Right ventricle myocardium inferior (tissue), 1 donor: ENCODE measurements at places on chromosomes 4 and X. TPM values are rescaled to one million over a fixed set of nuclear protein-coding genes. Genes with fewer than 3 reads are reported as not detected.

Gene PACRGL
- total RNA-seq = 8.2 TPM

Gene TCEAL7
- total RNA-seq = 3.1 TPM

Gene POLN
- 2.0 TPM for total RNA-seq

Gene BRCC3
- total RNA-seq = 16.5 TPM

Gene HEPH
- 8.0 TPM for total RNA-seq

Gene POU3F4
- total RNA-seq = not detected

Gene TRAPPC2
- total RNA-seq = 7.1 TPM

Gene CCNB3
- 0.41 TPM for total RNA-seq

Gene CLDN24
- total RNA-seq = not detected

Gene JCHAIN
- 6.5 TPM for total RNA-seq

Gene IRAK1
- total RNA-seq = 38.6 TPM

Gene HHIP
- total RNA-seq = not detected

Gene CBR4
- total RNA-seq = 19.4 TPM

Gene KIAA1210
- total RNA-seq = not detected

GRCh38 chr4:100312615-100313350 lies 122.5 kb upstream of the DDIT4L start:
- DNase-seq = no peak

- DNase-seq = no peak
Measured at GRCh38 chr4:87209182-87209581, 11.2 kb downstream of the KLHL8 start.

DNA sequence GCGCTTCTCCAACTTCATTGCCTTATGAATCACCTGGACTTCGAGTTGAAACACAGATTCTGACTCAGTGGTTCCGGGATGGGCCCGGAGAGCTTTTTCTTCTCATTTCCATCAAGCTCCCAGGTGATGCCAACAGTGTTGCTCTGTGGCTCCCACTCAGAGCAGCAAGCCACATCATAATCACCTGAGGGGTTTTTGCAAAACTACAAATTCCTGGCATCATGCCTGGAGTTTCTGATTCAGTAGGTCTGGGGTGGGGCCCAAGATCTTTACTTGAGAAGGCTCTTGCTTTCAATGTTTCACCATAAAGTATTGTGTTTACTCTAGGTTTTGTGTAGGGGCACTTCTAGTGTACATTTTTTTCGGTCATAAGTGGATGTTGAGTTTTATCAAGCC lies 7.0 kb downstream of the MTM1 start:
- no peak for DNase-seq

GRCh38 chrX:41522081-41522480 lies 74.9 kb downstream of the NYX start:
- DNase-seq = no peak

DNA sequence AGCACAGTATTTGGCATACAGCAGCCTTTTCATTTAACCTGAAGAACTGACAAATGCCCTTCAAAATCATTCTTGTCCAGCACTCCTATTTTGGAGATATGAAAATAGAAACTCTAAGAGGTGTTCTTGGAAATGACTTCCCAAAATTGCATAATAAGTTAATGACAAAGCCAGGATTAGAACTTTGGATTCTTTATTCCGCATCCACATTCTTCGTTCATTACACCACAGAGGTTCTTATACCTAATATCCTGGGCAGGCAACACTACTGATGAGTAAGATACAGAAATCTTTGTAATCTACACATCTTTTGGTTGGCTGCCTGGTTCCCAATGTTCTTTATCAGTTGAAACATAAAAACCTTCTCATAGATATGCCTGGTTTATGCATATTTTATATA lies 5.9 kb downstream of the COL25A1 start:
- no peak for DNase-seq

DNA sequence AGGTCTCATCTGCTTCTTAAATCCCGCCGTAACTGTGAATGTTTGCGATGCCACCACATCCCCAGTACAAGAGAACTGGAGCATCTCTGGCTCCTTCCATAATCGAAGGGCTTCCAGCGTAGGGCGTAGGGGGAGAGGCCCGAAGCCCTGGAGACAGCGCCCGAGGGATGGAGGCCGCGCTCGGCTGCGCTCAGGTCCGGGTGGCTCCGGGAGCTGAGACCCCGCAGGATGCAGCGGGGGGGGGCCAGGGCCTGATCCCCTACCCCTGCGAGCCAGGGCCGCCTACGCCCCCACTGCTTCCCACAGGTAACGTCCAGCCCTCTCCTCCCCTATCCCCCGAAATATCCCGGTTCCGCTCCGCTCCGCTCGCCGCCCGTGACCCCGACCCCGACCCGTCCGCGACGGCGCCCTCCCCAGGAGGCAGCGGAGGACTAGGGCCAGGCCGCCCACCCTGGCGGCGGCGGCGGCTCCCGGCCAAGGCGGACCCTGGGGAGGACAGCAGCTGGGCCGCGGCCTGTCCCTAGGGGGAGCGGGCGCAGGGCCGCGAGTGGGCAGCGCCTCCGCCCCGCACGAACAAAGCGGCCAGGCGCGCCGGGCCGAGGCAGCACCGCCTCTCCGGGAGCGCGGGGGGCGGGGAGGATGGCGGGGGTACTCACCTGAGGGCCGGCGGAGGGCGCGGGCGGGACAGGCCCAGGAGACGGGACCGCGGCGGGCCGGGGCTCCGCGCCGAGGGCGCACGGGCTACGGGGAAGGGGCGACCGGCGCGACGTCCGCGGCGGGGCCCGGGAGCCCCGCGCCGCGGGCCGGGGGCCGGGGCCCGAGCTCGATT lies 723 bp downstream of the WDFY3 start:
- DNase-seq = peak; percentile 75

GRCh38 chr4:26407476-26407875 lies 82.8 kb downstream of the CCKAR start:
- no peak for DNase-seq

DNA sequence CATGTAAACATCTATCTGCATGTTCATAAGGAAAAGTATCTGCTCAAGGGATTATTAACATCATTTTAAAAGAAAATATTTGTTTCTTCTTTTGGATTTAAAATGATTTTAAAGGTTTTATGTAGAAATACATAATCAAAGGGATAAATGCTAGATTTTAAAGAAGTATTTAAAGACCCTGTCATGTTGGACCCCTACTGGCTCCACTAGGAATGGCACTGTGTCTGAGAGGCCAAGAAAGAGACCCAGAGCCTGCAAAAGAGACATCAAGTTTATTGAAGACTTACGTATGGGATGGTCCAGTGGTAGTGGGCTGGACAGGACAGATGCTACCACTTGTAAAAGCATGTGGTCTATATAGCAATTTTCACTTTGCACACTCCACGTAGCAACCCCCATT lies 78.7 kb upstream of the PCDH18 start:
- no peak for DNase-seq

DNA sequence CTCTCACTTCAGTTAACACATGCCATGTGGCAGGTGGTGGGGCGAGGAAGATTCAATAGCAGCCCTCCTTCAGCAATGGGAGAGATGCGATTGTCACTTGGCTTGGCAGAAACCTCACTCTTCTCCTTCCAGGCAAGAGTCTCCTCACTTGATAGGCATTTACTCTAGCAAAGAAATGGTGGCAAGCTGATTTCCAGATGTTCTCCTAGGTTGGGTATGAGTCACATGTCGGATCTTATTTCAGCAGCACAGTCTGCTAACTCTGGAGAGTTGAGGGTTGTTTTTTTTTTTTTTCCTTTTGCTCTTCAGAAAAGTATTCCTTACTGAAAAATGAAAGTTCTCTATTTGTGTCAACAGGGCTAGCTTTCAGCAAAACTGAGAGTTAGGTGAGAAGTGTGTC lies 119.5 kb upstream of the CHRDL1 start:
- peak; percentile 23 for DNase-seq

DNA sequence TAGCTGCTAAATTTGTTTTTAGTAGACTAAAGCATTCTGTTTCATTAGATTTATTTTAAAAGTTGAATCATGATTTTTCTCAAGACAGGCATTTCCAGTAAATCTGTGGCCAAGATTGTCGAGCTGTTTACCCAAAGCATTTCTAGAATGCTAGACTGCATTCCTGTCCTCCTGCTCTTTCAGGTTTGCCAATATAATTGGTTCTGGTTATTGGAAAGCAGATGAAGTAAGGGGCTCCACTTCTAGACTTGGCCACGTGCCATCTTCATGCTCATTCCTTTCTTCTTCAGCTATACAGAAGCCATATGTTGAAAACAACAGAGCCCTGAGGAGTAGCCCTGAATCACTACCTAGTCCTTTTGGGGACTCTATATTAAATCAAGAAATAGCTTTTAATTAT lies 62.5 kb downstream of the PGRMC2 start:
- DNase-seq = no peak

DNA sequence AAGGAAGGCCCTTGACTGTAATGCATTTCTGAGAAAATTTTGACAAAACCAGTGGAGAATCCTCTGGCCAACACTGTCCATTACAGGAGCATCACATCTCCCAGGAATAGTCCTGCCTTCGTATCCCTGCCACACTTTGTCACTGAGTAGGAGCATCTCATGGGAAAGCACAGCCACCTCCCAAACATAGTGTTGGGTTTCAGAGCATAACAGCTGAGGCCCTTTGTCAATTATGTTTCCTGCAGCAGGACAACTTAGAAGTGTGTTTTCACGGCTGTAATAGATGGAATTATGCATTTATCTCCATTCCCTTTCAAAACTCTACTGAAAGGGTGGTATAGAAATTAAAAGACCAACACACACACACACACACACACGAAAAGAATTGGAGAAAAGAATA lies 91.1 kb upstream of the SMAD1 start:
- DNase-seq = no peak

- DNase-seq = no peak
Measured at GRCh38 chr4:81566161-81566591, 94.5 kb upstream of the RASGEF1B start.

DNA sequence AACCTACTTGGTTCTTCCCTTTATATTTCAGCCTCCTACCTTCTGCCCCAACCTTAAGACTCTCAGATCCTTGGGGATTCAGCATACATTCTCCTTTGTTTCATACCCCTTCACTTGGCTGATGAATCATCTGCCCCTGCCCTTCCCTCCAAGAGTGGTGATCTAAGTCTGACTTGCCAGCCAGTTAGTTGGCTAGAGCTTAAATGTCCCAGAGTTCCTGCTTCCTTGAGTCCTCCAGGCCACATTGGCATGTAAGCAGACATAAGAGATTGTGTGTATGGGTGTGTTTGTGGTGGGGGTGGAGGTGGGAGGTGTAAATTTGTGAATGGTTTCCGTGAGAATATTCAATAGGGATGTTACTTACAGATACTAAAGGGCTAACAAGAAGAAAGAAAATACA lies 3.7 kb upstream of the TEX13D start:
- no peak for DNase-seq

GRCh38 chr4:172953896-172954568 lies 214.6 kb upstream of the GALNT7 start:
- no peak for DNase-seq

- peak; percentile 37 for DNase-seq
Measured at GRCh38 chr4:8910822-8911315, 39.2 kb upstream of the HMX1 start.

DNA sequence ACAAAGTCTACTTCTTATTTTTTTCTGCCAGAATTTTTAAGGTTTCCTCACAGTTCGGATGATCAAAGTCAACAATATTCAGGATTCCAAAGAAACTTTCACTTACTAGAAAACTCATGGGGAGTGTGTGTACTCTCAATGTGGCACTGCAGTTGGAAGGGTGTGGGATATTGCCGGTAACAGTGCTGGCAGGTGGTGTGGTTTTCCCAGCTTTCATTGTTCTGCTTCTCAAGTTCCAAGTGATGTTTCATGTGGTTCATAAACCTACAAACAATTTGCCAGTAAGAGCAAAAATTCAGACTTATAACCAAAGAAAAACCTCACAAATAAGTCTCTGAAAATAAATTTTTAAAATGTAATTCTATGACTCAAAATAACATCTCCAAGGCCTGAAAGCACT lies 39.8 kb downstream of the ZNF280C start:
- no peak for DNase-seq

DNA sequence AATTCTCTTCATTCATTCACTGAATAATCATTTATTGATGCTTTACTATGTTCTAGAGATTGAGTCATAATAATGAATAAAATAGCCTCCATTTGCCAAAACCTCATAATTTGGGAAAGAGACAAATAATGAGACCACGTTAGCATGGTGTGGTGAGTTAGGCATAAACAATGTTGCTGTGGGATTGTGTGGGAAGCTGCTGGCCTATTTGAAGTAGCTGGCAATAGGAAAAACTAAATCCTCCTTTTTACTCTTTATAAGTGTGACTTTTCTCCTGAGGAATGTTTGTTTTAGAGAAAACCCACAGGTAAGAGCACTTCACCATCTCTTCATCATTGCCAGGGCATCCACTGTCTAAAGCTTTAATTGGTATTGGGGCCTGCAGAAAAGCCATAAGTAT lies 95.3 kb downstream of the AREG start:
- no peak for DNase-seq

DNA sequence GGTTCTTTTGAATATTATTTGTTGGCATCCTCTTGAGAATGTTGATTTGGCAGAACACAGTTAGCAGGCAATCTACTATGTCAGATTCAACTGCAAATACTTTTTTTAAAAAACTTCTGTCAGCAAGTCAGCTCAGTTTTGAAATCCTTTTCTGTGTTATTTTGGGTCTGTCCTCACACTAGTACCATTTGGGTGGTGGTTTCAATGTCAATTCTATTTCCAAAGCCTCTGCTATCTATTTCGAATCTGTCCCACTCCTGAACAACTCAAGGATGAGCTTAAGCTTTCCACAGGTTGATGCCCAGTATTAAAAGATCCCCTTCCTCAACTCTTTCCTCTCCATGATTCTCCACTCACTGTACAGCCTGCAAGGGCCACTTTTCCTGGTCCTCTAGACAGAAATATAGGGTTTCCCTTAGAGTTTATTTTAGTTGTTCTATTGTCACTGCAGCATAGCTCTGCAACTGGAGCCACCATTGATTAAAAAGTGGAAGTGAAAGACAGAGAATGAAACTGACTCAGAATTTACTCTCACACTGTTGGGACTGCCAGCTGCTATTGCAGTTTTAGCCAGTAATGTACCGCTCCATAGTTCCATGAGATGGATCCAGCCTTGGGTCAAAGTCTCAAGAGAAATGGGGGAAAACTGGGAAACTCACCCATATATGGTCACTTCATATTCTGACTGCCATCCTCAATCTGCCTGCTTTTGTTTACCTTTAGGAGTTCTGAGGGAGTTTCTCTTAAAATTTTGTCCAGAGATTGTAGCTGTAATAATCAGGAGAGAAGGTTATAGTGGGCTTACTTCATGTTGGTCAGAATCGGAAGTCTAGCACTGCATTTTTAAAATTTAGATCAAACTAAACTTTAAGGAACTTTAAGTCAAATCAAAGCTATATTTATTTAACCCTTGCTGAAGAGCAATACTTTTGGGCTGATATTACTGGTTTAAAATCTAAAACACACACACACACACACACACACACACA lies 14.6 kb downstream of the HDX start:
- DNase-seq = no peak

DNA sequence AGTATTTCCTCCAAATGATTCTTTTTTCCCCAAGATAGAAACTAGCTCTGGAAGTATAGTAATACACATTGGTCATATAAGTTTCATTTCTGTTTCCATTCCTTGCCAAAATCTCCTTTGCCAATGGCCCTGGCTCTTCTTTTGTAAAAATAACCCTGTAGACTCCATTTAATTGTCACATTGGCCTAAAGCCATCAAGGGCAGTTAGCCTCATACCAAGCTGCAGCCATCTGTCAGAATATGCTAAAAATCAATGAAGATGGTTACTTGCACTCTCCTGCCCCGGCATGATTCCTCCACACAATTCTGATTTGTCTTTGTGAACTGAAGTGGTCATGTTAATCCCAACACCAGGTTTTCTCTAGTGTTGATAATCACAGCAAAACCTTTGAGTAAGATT lies 380.5 kb downstream of the SH2D1A start:
- DNase-seq = no peak
